Stimulated activated CD4-positive, alpha-beta T cell treated with anti-CD3 and anti-CD28 coated beads, TNF-alpha, amount 100 ng/mL, for 4 hours (primary cell): ENCODE measurements at places on chromosomes 1 and 21.

- no peak for DNase-seq
Measured at GRCh38 chr1:237293804-237294203, 251.8 kb downstream of the RYR2 start.

GRCh38 chr1:114340892-114341291 is 170.1 kb downstream of the TRIM33 start:
- DNase-seq = no peak

DNA sequence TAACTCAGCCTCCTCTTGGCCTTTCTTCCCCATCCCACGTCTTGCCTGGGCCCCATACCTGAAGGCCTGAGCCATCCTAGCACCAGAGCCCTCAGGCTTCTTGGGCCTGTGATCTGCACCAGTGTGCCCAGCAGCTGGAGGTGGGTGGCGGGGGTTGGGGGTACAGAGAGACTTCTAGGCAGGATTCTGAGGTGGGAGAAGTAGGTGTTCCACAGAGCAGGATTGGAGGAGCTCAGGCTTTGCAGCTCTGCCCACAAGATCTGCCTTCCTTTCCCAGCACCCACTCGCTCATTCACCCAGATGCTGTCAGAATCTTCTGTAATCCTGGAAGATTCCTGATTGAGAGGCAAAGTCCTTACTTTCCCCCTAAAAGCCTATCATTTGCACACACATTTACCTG is 10.0 kb upstream of the GJB5 start:
- DNase-seq = no peak

DNA sequence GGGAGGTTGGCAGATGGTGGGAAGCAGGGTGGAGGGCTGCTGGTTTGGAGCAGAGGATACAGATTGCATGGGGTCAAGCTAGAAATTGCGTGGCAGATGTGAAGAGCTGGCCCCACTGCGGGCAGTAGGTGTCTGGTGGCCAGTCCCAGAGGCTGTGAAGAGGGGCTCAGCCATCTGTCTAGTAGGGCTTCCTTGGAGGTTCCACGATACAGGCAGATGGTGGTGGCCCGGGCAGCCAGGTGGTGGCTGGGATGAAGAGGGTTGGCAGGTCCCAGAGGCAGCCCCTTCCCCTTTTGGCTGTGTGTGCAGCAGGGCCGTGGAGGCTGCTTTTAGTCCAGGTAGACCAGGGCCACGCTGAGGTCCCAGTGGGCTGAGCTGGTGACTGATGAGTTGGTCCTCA is 16.6 kb downstream of the PSEN2 start:
- no peak for DNase-seq

DNA sequence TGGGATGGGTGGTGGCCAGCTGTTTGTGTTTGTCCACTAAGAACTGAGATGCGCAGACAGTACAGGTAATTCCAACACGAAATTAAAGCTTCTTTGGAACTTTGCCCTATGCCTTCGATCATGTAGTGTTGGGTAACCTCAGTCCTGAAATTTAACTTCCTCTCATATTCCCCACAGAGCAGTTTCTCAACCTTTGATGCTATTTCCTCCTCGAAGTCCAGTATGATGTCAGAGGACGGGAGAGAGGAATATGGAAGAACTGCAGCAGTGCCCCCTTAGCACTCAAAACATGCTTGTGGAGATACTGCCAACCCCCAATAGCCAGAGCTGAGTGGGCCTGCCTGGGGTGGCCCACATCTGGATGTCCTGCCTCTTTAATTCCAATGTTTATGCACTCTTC is 3.6 kb downstream of the LPAR3 start:
- DNase-seq = no peak

DNA sequence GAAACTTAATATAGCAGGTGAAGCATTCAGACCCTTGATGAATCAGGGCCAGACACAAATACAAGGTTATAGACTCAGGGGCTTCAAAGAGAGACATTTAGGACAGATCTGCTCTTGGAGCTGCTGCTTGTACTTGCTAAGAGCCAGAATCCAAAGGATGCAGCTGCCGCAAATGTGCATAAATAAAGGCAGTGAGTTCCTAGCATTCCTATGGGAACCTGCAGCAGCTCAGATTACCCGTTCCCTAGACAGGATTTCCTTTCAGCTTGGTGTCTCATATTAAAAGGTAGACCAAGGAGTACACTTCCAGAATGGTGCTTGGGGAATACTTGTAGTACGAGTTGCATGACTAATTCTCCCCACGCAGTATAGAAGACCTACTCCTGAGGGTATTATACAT is 9.7 kb upstream of the LRRC53 start:
- no peak for DNase-seq

DNA sequence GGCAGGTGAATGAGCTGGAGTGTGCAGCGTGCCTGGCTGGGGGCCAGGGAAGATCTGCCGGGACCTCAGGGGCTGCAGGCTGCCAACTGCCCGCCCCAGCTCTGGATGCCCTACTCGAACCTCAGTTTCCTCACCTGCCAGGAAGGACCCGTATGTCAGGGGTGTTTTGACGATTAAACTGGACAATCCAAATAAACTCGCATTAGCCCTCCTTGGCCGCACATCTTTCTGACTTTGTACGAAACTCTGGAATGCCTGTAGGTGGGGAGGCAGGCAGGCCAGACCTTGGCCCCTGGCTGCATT is 8.3 kb upstream of the ZNF669 start:
- no peak for DNase-seq

GRCh38 chr1:237684236-237684635 is 206.5 kb downstream of the ZP4 start:
- no peak for DNase-seq

DNA sequence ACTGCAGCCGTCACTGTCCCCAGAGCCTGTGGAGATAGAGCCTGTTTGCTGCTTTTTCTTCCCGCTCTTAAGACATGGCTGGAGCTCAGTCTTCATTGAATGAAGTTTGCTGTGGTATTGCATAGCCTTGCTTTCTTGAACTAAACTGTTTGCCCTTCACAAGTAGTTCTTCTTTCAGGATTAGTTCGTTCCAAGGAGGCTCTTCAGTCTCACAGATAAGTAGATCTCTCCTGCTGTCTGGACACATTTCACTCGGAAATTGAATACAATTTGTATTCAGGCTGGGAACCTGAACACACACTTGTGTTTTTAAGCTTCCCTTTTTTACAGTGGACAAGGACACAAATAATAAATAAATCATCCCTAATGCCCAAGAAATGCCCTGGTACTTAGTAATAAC is 34.7 kb downstream of the IFNAR1 start:
- DNase-seq = no peak

DNA sequence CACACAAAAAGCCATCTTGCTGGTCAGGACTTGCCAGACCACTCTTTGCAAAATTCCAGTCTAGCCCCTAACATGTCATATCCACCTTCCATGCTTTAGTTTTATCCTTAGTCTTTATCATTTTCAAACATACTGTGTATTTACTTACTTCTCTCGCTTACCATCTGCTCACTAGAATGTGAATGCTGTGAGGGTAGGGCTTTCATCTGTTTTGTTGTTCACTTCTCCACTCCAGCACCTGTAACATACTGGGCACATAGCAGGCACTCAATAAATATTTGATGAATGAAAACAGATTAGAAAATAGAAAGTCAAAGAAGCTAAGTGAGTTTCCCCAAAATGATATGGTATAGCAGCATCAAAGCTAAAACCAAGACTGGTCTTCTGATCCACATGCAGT is 79.9 kb downstream of the OLFML2B start:
- no peak for DNase-seq
